ENCODE measurements at places on chromosomes 4 and X. TPM values are rescaled to one million over a fixed set of nuclear protein-coding genes. Genes with fewer than 3 reads are reported as not detected.

Gene PAGE2B
- not detected for total RNA-seq

Gene IL13RA1
- total RNA-seq, result 34.2 TPM

Gene DIPK2B
- not detected for total RNA-seq

Gene PTCHD1
- not detected for total RNA-seq

Gene BEX5
- not detected for total RNA-seq

Gene SOWAHB
- not detected for total RNA-seq

Gene GPR82
- not detected for total RNA-seq

Gene HSPA4L
- 11.3 TPM for total RNA-seq

Gene SSX2B
- total RNA-seq, result not detected

Gene TRPC5OS
- total RNA-seq, result not detected

Gene ADH1B
- total RNA-seq, result not detected

Gene BEND2
- total RNA-seq, result not detected

Gene PRDM5
- total RNA-seq, result 16.5 TPM

Gene FDCSP
- not detected for total RNA-seq

Gene PABPC1L2B
- not detected for total RNA-seq

Gene IBSP
- not detected for total RNA-seq

Gene PPEF2
- 0.06 TPM for total RNA-seq

Gene ASMT
- total RNA-seq, result not detected

Gene USP51
- 1.0 TPM for total RNA-seq

Gene FLNA
- 1,654 TPM for total RNA-seq

Gene CXorf58
- not detected for total RNA-seq

Gene PDGFC
- 107 TPM for total RNA-seq

Gene ERVMER34-1
- total RNA-seq, result 0.26 TPM

Gene MAP9
- 3.3 TPM for total RNA-seq

Gene TGIF2LX
- not detected for total RNA-seq

All from LHCN-M2 (cell line).